ENCODE measurements at places on chromosomes 11 and 22.

GRCh38 chr11:11864803-11865202, 23.0 kb downstream of the USP47 start:
- no peak for DNase-seq

DNA sequence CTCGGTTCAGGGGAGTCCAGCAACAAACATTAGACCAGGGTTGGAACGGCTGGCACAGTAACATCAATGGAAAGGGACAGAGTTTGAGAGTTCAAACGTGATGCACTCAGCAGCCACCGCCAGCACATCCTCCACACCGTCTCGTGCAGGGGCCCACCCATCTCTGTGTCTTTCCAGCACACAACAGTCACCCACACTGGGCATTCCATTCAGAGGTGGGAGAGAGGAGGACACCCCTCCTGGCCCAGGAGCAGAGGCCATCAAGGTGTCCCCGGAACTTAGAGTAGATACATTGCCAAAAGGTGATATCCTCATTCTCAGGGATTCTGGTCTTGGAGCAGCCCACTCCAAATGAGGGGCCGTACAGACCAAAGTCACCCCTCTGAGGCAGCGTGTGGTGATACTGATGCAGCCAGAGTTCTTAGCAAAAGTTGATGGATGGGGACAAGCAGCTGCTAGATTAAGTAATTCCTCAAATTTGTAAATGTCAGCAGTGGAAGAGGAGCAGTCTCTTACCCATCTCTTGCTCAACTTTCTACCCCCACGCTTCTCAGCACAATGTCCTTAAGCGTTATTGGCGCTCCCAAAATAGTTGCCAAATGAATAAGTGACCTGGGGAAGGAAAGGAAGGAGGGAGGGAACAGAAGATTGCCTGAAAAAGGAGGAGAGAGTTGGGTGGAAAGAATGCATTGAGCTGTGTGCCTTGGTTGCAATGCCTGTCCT, 5.5 kb downstream of the SNAP29 start:
- DNase-seq, result no peak

DNA sequence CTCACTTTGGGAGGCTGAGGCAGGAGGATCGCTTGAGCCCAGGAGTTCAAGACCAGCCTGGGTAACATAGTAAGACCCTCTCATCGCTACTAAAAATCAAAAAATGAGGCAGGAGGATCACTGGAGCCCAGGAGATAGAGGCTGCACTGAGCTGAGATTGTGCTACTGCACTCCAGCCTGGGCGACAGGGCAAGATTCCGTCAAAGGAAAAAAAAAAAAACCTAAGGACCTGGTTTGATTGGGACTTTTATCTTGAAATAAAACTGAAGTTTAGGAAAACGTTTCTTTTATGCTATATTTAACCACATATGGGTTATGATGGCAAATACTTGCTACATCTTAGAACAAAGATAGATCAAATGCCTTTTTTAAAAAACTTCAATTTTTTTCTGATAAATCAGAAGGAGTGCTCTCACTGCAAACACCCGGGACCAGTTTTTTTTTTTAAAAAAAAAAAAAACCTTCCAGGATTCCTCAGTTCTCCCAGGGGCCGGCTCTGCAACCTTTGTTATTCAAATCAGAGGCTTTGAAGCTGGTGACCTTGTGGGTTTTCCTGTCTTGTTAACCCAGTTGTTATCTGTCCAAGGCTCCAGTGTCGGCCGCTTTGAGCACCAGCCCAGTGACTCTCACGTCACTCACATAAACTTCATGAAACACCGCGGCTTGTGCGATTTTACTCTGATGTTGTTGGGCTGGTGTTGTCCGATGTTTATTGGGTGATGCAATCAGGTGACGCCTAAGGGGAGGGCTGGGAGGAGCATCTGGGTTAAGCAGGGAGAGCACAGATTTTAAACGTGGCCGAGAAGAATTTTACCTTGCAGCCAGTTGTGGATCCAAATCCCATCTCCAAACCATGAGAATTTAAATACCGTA, 24.7 kb upstream of the SLC22A12 start:
- DNase-seq, result peak; percentile 35

DNA sequence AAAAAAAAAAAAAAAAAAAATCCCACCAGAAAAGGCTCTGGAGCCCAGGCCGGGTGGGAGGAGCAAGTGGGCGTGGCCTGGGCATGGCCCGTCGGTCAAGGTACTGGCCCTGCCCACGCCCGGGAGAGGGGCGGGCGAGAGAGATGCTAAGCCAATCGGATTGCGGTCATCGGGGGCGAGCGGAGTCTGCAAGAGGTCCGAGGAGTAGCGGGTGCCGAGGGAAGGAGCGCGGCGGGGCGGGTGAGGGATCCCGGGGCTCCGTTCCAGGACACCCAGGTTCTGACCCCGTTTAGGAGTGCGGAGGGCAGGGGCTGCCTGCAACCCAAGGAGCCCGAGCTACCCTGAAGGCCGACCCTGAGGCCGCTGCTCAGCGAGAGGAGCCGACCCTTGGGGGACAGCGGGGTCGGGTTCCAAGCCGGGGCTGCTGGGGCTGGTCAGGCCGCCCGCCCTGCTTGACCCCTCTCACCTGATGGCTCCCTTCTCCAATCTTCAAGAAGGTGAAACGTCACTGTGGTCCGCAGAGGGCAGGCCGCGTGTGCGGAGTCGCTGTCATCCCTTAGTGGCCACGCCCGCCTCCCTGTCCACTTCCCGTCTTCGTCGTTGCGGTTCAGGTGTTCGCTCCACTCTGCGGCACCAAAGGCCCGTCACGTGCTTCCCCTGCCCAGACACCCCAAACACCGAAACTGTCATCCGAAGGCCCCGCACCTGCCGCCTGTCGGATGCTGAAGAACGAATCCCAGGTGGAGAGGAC, 11.1 kb upstream of the TAB1 start:
- peak; percentile 79 for DNase-seq

GRCh38 chr11:125903711-125904659, at the start of gene DDX25:
TSS of gene DDX25 (plus strand) at chr11:125904508. CDS start at chr11:125904518, 10 bp downstream.
- no peak for DNase-seq

- DNase-seq, result no peak
Measured at GRCh38 chr11:68692115-68692514, 7.8 kb downstream of the GAL start.
